ENCODE measurements at places on chromosomes 4 and X.
A peak's percentile ranks its signal among the peaks of the same experiment; 100 is the strongest.

- no peak for DNase-seq
These were observed 226.9 kb downstream of the FBXW7 start for GRCh38 chr4:152308951-152309350.

- DNase-seq = no peak
These were observed 16.6 kb downstream of the TRIM2 start for GRCh38 chr4:153220682-153221395.

- DNase-seq = no peak
These were observed 32.1 kb downstream of the CCKAR start for GRCh38 chr4:26458157-26458561.

DNA sequence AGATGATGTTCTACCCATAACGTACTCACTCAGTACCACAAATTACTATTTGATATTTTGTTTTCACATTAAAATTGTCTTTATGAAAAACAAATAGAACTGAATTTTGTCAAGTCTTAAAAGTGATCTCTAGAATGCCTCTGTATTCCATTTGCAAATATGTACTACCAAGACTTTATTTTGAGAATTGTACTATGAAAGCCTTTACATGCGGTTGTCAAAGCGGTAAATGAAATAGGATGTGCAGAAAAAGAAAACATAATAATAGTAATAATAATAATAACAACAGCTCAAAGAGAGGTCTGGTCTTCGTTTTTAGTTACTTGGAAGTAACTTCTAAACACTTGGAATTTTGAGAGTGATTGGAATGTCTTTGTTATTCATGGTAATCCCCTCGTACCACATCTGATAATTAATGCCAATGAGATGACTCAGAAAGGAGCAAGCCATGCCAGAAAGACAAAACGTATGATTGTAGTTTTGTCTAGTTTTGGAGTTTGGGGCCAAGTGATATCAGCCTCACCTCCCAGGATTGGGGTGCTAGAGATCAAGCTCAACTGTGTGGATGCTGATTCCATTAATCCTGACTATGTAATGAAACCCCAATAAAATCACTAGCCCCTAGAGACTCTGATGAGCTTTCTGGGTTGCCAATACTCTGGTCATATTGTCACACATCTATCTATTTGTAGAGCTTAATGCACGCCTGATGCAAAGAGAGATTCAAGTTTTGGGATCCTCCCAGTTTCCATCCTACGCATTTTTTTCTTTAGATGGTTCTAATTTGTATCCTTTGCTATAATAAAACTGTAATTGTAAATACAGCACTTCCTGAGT lies 20.2 kb upstream of the CTSO start:
- no peak for DNase-seq

DNA sequence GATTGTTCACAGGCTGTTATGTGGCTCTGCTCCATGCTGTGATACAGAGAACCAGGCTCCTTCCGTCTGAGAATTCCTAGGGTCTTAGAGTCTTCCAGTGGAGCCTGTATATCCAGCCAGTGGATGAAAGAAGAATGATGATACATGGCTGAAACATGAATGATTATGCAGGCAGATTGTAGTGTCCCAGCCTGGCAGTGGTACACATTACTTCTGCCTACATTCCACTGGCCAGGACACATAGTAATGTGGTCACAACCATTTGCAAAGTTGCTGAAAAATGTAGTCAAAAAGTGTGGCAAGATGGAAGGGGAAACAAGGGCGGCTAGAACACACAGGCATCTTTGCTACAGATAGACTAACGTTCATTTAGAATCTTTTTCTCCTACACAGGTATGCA lies 4.5 kb upstream of the GBA3 start:
- DNase-seq = no peak

GRCh38 chr4:165016971-165017370 lies 14.8 kb upstream of the TRIM60 start:
- DNase-seq = no peak

- DNase-seq = no peak
These were observed 343.6 kb downstream of the SPRY1 start for GRCh38 chr4:123740236-123740635.

- DNase-seq = peak; percentile 12
These were observed 136.5 kb upstream of the CPEB2 start for GRCh38 chr4:14865804-14866203.

DNA sequence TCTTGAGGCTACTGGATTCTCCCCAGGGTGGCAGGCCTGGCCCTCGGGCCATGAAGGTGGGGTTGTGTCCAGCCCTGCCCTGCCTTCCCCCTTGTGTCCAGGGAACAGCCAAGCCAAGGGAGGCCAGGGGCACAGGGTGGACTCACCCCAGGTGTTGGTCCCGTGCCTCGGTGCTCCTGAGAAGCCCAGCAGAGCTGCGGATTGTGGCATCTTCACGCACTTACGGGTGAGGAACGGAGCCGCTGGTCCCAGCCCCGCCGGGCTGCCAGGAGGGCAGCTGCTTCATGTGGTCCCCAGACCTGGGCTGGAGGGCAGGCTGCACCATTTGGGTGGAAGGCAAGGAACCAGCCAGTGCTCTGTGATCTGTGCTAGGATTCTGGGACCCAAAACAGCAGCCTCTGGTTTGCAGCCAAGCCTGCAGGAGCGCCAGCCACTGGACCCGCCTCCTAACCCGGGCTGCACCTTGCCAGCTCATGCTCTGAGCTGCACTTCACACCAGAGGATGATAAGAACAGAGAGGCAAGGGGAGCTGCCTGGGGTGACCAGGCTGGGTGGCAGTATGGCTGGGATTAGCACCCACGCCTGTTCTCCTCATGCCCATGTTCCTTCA lies 36.1 kb upstream of the HMX1 start:
- no peak for DNase-seq

DNA sequence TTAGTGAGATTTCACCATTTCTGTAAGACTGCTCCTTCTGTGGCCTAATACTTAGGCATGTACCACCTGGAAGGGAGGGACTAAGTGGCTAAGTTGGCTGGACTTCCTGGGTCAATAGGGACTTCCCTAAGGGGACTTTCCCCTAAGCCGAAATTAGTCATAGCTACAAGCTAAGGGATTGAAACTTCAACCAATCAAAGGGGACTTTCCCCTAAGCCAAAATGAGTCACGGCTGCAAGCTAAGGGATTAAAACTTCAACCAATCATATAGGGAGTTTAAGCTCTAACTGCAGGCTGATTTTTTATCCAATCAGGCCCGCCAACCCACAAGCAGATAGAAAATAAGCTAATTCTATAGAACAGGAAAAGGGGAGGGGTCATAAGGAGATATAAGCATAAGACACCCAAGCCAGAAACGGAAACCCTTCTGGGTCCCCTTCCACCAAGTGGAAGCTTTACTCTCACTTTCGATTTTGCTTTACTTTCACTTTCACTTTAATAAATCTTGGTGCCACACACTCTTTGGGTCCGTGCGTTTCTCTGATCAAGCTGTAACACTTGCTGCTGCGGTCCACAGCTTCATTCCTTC lies 382.8 kb downstream of the KLHL4 start:
- DNase-seq = no peak

- no peak for DNase-seq
These were observed 293.7 kb downstream of the PCDH18 start for GRCh38 chr4:137238456-137239162.

DNA sequence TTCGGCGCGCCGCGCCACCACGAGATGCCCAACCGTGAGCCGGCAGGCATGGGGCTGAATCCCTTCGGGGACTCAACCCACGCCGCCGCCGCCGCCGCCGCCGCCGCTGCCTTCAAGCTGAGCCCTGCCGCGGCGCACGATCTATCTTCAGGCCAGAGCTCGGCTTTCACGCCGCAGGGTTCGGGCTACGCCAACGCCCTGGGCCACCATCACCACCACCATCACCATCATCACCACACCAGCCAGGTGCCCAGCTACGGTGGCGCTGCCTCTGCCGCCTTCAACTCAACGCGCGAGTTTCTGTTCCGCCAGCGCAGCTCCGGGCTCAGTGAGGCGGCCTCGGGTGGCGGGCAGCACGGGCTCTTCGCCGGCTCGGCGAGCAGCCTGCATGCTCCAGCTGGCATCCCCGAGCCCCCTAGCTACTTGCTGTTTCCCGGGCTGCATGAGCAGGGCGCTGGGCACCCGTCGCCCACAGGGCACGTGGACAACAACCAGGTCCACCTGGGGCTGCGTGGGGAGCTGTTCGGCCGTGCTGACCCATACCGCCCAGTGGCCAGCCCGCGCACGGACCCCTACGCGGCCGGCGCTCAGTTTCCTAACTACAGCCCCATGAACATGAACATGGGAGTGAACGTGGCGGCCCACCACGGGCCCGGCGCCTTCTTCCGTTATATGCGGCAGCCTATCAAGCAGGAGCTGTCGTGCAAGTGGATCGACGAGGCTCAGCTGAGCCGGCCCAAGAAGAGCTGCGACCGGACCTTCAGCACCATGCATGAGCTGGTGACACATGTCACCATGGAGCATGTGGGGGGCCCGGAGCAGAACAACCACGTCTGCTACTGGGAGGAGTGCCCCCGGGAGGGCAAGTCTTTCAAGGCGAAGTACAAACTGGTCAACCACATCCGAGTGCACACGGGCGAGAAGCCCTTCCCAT lies 1.1 kb downstream of the ZIC3 start:
- DNase-seq = no peak

GRCh38 chr4:128981377-128981776 lies 112.0 kb downstream of the SCLT1 start:
- no peak for DNase-seq

- DNase-seq = no peak
These were observed 109.4 kb upstream of the MAP3K15 start for GRCh38 chrX:19624739-19625138.

DNA sequence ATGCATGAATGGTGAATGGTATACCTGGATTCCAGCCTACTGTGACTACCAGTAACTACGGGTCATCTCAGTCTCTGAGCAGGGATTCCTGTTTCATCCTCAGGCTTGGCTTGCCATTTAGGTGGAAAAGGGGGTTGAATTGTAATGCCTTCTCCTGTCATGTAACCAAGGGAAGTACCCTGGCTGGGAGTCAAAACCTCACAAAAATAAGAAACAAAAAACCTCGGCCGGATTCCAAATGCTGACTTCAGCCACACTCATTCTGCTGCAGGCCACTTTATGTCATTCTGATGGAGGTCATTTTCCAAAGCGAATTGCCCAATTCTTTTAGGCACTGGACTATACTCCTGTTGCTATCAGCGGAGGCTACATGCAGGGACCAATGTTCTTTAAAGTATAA lies 324.7 kb downstream of the LDB2 start:
- no peak for DNase-seq

DNA sequence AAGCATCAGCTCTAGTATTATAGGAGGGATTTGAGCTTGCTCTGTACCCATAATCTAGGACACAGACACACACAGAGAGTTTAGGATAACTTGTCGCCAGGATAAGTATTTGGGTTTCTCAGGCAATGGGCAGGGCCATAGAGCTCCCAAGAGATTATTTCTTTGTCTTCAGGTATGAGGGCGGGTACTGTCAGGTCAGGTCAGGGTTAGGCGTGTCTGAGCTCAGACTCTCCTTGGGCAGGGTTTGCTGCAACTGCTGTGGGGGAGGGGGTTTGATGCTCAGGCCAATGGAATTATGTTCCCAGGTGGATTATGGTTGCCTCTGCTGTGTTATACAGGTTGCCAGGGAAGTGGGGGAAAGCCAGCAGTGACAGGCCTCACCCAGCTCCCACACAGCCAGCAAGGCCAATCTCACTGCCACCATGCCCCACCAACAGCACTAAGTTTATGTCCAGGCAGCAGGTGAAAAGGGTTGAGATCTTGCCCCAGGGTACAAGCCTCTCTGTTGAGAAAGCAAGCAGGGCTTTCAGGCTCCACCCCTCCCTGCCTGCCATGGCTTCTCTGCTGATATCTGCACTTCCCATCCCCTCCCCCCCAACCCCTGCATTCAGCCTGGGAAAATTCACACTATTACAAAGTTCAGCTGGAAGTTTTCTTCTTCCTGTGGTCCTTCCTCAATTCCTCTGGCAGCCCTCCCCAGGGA lies 101.3 kb downstream of the RRAGB start:
- no peak for DNase-seq

DNA sequence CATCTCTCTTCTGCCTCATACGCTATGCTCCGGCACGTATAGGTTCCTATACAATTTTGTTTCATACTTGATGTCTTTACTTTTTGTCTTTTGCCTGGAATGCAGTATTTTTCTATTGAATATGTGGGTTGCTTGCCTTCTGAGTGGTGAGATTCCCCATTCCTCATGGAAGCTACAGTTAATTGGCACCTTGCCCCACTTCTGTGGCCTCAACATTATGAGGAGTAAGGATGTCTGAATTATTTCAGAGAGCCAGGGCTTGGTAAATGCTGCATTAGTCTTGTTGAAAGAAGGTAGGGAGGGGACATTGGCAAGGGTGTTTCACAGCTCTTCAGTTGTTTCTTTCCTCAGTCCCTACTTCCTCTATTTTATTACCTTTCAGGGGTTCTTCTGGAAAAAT lies 23.0 kb downstream of the CDKL5 start:
- DNase-seq = no peak

GRCh38 chrX:20974326-20974725 lies 399.9 kb upstream of the CNKSR2 start:
- DNase-seq = no peak

DNA sequence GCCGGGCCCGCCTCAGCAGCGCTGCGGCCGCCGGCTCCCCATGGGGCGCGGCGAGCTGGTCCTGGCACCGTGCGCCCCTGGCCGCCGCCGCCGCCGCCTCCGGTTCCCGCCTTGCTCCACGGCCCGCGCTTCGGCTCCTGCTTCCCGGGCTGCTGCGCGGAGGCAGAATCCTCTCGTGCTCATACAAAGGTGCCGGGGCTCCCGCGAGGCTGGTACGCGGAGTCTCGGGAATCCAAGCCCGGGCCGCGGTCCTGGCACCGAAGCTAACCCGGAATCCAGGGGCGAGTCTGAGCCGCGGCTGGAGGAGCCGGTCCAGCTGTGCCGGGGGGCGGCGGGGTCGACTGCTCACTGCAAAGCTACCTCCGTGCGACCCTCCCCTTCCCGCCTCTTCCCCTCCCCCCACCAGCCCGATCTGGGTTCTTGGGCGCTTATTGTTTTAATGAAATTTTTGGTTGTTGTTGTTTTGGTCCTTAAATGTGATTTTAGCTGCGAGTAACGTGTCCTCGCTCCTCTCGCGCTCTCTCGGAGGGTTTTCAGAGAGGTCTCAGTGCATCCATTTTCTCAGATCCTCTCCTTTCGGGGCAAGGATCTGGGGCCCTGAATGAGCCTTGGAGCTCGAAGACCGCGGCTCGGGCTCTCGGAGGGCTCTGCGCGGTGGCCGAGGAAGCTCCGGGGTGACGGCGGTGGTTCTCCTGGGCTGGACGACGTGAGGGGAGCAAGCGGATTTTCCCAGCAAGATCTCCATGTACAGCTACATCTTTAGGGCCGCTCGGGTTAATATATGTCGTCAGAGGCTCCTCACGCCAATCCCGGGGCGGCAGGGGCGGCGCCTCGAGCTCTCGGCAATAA lies at the start of gene HAND2:
Gene HAND2, minus strand, starts transcription at position 753 of the 849 bp plus-strand sequence. CDS start 940 bp downstream, outside the sequence.
- DNase-seq = no peak

- no peak for DNase-seq
These were observed 7.0 kb downstream of the FHIP1A start for GRCh38 chr4:151415978-151416377.
